G401 (cell line): ENCODE measurements at places on chromosomes 5 and 9. TPM values are rescaled to one million over a fixed set of nuclear protein-coding genes. Genes with fewer than 3 reads are reported as not detected.

The SLC4A9 gene
- not detected in 2 replicates for total RNA-seq

The AK1 gene
- 46.4 and 62.6 TPM in 2 replicates for total RNA-seq

The COL5A1 gene
- total RNA-seq, result 0.37 and 0.58 TPM in 2 replicates

The PALM2AKAP2 gene
- total RNA-seq, result not detected in 2 replicates

The WDR31 gene
- total RNA-seq, result 1.9 and 3.3 TPM in 2 replicates

The SPINK13 gene
- not detected in 2 replicates for total RNA-seq

The CD74 gene
- 118 and 123 TPM in 2 replicates for total RNA-seq

The PCDHA7 gene
- 0.43 TPM in 1 of 2 replicates, not detected in the other for total RNA-seq

The PLAC8L1 gene
- total RNA-seq, result not detected in 2 replicates

The OLFML2A gene
- 9.4 and 12.0 TPM in 2 replicates for total RNA-seq

The C5orf46 gene
- not detected in 2 replicates for total RNA-seq

The FOXD4L6 gene
- total RNA-seq, result not detected in 2 replicates

The CARTPT gene
- total RNA-seq, result not detected in 2 replicates

The ANKRD20A1 gene
- 0.41 TPM in 1 of 2 replicates, not detected in the other for total RNA-seq

The FOXD1 gene
- 11.3 and 11.8 TPM in 2 replicates for total RNA-seq

The MED10 gene
- 25.4 and 34.6 TPM in 2 replicates for total RNA-seq

The AQP7 gene
- 0.17 TPM in 1 of 2 replicates, not detected in the other for total RNA-seq

The F2R gene
- total RNA-seq, result 160 and 221 TPM in 2 replicates

The SMIM33 gene
- total RNA-seq, result not detected in 2 replicates

The FGF1 gene
- 0.03 TPM in 1 of 2 replicates, not detected in the other for total RNA-seq

The DIMT1 gene
- total RNA-seq, result 62.7 and 92.0 TPM in 2 replicates

The SAXO1 gene
- not detected in 2 replicates for total RNA-seq

The TICAM2 gene
- total RNA-seq, result not detected in 2 replicates

The VLDLR gene
- not detected in 2 replicates for total RNA-seq

The ST8SIA4 gene
- not detected in 2 replicates for total RNA-seq

The NIM1K gene
- 0.41 and 1.5 TPM in 2 replicates for total RNA-seq

The OR5C1 gene
- not detected in 2 replicates for total RNA-seq

The LAMC3 gene
- total RNA-seq, result 1.8 and 3.3 TPM in 2 replicates

The SOHLH1 gene
- total RNA-seq, result not detected in 2 replicates

The SEMA6A gene
- not detected in 2 replicates for total RNA-seq

The HTR1A gene
- not detected in 2 replicates for total RNA-seq

The PIGO gene
- 19.0 and 21.6 TPM in 2 replicates for total RNA-seq

The TRIO gene
- 42.1 and 50.0 TPM in 2 replicates for total RNA-seq

The DRD1 gene
- not detected in 2 replicates for total RNA-seq
